Omental fat pad (tissue), 4 donors: ENCODE measurements at places on chromosomes 5 and 9.

GRCh38 chr5:154831451-154831850, 19.0 kb downstream of the FAXDC2 start:
- no peak for DNase-seq

- no peak for DNase-seq
These were observed 1.5 kb downstream of the KIF12 start for GRCh38 chr9:114097613-114098020.

GRCh38 chr5:56206126-56206910, 26.8 kb downstream of the ANKRD55 start:
- no peak for DNase-seq

DNA sequence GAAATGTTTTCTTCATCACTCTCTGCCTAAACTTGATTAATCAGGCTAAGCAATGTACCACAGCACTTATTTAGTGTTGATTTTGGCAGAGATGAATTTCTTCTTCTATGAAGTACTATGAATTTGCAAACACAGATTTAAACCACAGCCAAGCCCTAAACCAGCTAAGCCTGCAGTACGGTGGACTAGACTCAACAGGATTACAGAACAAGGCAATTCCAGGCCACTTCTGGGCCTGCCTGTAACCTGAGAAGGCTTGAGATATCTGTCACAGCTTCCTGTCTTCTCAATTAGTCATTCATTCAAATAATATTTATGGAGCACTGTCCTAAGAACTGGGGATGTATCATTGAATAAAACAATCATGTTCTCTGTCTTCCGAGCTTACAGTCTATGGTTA, 32.4 kb upstream of the CAST start:
- DNase-seq, result no peak

DNA sequence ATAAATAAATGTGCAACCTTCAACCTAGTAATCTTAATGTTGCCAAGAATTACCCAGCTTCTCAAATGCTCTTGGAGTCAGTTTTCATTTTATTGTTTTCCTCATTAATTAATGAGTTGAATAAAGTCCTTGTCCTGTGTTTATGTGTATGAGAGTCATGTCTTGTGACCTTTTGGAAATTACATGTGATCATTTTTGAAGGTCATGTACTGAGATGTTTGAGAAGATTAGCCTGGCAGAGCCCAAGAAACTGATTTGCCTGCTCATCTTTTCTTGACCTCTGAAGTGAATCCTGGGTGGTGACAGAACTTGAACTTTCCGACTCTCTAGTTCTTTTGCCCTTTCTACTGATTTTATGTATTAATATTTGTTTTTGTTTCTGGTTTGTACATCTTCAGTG, 15.4 kb downstream of the ANKRA2 start:
- DNase-seq, result no peak

- no peak for DNase-seq
These were observed 16.0 kb downstream of the SH3PXD2B start for GRCh38 chr5:172438319-172438668.

DNA sequence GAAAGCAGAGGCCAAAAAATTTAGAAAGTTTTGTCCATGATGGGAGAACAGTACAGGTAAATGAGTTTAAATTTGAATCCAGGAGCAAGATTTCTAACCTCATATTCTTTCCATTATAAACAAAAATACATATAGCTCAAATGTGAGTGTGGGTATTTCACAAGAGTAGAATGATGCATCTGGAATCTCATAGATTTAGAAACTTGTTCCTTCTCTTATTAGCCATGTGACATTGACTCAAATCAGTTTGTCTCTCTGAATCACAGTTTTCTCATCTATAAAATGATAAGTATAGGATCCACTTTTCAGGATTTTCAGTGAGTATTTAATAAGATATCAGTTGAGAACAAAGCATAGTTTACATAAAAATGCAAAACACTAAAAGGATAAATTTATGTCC, 436.3 kb upstream of the PAPPA start:
- DNase-seq, result no peak

- DNase-seq, result no peak
These were observed 28.2 kb downstream of the ADAMTSL2 start for GRCh38 chr9:133562611-133563290.

- no peak for DNase-seq
These were observed 16.1 kb upstream of the COL5A1 start for GRCh38 chr9:134625361-134626068.

DNA sequence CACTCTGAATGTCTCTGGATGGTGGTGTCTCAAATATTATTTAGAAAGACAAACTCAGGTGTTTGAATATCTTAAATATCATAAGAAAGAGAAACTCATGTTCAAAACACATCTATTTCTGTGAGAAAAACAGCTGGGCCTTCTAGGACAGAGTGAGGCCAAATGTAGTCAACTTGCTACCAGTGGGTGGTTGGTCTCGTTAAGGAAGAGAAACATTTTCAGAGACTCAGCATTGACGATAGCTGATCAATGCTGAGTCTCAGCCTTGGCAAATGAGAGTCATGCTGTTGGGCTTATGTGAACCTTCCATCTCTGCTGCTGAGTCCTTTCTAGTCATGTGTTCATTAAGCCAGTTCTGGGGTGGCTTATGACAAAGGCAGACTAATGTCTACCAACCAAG, 418.0 kb downstream of the CETN3 start:
- DNase-seq, result no peak

DNA sequence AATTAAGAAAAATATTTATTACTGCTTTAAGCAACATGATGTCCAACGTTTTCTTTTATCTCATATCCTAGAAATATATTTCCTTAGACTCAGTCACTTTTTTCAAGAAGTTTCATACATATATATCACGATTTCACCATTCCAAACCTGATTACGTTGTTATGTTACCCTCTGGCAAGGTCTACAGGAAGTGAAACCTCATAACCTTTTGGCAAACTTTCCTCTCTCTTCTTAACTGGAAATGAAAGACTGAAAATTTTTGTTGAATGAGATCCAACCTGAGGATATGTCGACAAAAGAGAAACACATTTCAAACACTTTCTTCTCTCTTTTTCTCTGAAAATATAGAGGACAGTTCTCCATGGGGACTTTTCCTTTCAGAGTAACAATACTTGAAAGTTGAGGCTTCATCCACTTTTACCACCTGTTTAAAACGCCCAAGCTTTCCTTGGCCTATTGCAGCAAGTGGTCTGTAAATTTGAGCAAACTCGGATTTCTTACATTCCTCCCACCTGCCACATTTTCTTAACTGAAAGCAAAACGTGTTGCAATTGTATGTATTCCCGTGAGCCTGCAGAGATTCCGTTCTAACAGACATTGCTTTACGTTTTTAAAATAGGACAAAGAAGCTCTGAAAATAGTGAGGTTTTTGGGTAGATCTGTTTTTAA, 298.1 kb downstream of the CETN3 start:
- no peak for DNase-seq

DNA sequence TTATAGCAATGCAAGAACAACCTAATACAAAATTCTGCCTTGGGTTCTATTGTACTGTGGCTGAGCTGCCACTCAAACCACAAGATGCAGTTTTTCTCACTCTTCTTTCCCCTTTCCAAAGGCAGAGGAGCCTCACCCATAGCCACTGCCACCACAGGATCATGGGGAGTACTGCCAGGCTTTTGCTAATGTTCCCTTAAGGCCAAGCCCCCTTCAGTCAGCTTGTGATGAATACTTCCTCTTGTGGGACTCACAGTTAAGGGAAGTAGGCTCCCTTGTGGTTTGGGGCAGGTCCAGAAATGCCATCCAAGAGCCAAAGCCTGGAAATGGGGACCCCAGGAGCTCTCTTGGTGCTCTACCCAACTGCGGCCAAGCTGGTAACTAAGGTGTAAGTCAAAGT, 258.7 kb downstream of the SPATA31D1 start:
- DNase-seq, result no peak

DNA sequence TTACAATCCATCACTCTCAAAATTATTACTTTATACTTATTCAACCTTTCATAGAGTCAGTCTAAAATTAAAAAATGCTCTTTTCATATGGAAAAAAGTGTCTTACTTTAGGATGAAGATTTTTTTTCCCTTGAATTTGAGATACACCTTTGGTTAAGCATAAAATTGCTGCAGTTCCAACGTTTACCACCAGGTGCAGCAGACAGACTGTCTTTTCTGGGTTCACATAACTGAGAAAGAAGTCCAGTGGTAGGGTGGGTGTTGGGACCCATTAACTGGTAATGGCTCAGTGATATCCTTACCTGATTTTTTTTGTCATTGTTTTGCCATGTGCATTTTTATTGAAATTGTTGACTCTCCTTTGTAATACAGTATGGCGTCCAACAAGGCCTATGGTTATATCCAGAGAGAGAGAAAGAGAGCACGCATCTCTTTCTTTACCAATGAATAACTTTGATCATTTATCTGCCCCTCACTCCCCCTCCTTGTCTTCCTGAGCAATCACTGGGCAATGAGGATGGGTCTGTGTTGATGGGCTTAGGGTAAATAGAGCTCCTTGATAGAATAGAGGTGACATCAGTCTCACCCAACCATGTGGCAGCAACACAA, 98.4 kb downstream of the FBXL7 start:
- no peak for DNase-seq

- DNase-seq, result no peak
These were observed 211.2 kb downstream of the NXNL2 start for GRCh38 chr9:88746029-88746742.

- no peak for DNase-seq
These were observed 134.5 kb downstream of the C9orf152 start for GRCh38 chr9:110073356-110073905.

DNA sequence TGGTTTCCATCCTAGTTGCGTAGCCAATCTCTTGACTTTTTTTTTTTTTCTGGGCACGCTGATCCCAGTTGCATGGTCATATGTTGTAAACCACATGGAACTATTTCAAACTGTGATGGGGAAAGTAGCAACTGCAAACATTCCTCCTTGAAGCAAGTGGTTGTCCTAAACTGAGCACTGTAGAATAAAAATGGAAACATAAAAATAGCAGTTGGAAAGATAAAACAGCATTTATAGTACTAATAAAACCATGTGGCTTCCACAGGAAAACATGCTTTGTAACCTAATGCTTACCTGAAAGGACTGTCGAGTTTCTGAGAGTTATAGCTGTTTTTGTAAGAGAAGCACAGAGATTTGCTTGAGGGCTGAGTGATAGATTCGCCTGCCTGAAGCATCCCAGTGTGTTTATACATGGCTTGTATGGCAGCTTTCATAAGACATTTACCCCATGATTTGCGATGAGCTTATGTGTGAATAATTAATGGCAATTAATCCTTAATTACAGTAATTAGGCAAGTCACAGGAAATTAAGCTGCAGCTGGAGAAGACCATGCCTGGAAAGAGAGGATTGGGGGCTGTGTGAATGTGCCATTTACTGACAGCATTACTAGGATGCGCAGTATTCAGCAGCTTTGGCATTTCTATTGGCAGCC, 136.5 kb downstream of the PBX3 start:
- no peak for DNase-seq

- no peak for DNase-seq
These were observed 612.1 kb downstream of the PTPRD start for GRCh38 chr9:10000669-10001068.

GRCh38 chr5:59275510-59276324, 617.8 kb downstream of the PDE4D start:
- DNase-seq, result no peak

DNA sequence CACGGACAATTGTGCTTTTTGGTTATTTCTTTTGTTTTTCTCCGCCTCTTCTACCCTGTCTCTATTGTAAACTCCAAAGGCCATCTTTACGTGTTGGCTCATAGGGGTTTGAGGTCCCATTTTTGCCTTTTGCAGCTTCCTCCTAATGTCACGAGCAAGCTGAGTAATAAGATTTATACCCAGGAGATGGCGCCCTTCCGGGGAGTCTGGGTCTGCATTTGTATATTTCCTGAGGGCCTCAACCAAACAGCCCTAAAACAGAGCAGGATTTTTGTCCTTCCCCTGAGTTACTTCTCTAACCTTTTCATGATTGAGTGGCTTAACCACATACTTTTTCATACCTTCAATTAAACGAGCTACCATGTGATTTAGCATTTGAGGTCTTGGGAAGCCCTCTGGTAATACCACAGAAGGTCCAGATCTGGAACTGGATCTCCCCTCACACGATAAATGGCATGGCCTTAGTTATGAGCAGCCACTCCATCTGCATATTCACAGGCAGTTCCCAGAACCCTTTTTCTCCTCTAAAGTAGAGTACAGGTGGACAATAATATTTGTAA, 11.2 kb upstream of the CFAP95 start:
- no peak for DNase-seq

GRCh38 chr5:14202462-14202861, 59.3 kb downstream of the TRIO start:
- no peak for DNase-seq
